ENCODE measurements at places on chromosomes 5 and 9. TPM values are rescaled to one million over a fixed set of nuclear protein-coding genes. Genes with fewer than 3 reads are reported as not detected.
A peak's percentile ranks its signal among the peaks of the same experiment; 100 is the strongest.

GRCh38 chr5:141783005-141783946 is 94.9 kb downstream of the PCDH1 start:
- DNase-seq, result no peak

GRCh38 chr5:148145916-148146315 is 22.4 kb upstream of the SPINK14 start:
- no peak for DNase-seq

DNA sequence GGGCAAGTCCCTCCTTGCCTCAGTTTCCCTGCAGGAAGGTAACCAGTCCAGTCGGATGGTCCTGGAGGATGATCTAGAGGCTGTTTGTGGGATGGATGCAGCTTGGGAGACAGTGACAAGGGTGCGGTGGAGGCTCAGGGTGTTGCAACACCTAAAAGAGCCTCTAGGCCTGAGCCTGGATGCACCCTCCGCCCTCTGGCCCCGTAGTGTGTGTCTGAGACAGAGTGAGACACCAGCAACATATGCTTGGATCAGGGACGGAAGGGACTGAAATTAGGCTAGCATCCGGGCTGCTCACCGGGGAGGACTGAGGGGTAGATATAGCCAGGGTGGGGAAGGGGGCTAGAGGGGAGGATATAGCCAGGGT is 1.1 kb downstream of the CRAT start:
- DNase-seq, result no peak

- DNase-seq, result no peak
Observed at GRCh38 chr9:17859228-17859627, 280.4 kb downstream of the SH3GL2 start.

DNA sequence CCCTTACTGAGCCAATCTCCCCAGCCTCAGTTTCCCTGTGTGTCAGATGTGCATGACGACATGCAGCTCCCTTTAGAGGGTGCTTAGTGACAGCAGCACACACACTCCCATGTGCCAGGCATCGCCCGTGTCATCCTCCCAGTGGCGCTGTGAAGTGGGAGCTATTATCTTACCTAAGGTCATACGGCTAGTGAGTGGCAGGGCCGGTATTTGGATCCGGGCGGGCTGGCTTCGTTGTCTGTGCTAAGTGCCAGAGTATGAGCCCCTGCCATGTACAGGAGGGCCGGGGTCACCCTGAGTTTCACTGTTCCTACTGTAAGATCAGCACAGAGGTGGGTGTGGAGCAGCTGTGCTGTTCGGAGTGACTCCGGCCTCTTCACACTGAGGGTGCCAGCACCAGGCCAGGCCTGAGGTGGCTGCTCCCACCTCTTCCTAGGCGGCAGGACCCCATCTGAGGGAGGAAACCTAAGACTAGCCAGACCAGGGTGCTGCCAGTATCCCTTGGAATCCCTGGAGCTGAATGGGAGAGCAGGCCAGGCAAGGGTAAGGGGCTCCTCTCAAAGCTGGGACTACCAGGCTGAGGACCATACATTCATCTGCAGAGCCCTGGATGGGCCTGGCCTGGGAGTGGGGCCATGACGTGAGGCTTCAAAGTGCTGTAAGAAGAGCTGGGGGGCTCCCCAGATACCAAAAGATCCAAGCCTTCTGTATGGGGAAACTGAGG is 22.5 kb downstream of the AQP7 start:
- DNase-seq, result no peak

- no peak for DNase-seq
Observed at GRCh38 chr9:119160551-119160950, 208.7 kb downstream of the BRINP1 start.

DNA sequence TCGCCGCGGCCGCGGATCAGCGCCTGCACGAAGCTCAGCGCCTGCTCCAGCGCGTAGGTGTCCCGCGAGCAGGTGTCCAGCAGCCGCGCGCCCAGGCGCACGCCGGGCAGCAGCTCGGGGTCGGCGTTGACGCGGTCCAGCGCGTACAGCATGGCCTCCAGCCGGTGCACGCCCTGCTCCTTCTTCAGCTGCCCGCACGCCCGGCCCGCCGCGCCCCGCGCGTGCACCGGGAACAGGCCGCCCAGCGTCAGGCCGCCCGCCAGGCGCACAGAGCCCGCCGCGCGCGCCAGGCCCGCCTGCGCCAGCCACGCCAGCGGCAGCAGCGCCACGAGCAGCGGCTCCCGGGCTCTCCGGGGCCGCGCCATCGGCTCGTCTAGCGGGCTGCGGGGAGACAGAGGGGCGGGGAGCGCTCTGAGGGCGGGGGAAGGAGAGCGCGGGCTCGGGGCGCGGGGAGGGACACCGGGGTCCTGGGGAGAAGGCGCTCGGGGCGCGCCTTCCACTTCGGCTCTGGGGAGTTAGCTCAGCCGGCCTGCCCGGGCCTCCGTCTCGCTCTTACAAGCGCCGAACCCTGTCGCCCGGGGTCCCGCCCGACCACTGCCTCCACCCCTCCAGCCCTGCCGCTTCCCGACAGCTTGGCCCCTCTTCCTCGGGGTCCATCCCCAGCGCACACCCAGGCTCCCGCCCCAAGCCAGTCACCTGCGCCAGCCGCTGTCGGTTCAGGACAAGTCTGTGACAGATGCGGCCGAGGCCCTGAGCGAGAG is at the start of gene GRM6:
Gene GRM6 (minus strand): TSS at position 741 of the 761 bp plus-strand sequence. CDS start 376 bp downstream, at position 365.
- no peak for DNase-seq

DNA sequence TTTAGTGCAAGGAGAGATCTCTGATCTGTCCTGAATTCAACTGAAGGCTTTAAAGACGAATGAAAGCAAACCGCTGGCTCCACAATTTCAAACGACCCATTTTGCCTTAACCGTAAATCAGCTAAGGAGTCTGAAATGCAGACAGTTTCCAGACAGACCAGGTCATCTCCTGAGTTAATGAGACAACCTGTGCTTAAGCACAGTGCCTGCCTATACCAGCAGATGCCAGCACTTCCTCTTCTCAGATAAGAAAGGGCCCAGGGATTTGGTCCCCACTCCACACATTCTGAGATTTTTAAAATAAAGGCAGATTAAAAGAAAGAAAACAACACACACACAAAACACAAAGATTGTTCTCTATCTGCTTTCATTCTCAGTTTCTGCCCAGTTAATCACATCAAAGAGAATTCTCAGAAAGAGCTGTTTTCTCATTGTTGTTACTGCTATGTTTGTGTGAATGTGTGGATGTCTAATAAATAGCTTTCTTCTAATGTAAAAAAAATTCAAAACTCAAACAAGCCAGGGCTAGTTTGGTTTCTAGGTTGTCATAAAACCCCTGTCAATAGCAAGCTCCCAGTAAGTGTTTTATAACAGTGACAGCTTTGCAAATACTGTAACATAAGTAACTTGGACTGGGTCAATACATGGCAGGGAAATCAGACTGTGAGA is 157.7 kb upstream of the SLC24A2 start:
- no peak for DNase-seq

- peak; percentile 22 for DNase-seq
Observed at GRCh38 chr9:120477534-120478001, 102.4 kb downstream of the CDK5RAP2 start.

DNA sequence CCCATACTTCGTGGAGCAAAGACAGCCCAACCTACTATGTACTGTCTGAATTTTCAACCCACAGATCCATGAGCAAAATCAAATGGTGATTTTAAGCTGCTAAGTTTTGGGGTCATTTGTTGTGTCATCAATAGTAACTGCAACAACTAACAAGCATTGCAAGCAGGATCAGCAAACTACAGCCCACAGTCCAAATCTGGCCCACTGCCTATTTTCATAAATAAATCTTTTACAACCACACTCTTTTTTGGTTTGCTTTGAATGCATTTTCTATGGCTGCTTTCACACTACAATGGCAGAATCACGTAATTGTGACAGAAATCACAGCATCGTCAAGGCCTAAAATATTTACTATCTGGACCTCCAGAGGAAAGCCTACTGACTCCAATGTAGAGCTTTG is 237.2 kb upstream of the TRIM32 start:
- no peak for DNase-seq

GRCh38 chr5:61625681-61626621 is 293.9 kb downstream of the ZSWIM6 start:
- DNase-seq, result peak; percentile 63

DNA sequence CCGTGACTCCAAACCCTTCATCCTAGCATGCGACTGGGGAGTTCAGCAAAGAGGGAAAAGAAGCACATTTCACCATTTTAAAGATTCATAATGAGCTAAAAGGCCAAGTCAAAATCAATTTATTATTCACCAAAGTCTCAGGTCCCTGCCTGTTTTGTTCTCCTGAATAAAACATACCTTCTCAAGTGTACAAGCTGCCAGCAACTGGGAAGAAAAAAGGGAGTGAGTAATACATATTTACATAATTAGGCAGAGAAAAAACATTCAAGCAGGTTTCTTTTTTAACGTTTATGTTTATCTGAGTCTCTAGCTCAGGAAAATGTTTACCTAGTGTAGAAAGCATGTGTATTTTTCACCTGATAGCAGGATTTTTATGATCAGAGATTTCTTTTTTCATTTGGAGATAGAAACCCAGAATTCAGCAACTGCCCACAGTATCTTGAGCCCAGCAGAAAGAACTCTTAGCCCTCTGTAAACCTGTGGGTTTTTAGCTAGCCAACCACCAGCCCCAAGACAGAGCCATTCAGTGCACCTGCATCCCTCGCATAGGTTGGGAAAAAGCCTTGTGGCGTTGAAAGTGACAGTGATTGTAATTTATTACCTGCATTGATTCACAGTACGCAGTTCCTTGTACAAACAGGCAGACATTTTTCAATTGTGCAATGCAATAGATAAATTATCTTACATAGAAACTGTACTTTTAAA is 117.9 kb upstream of the GRIA1 start:
- DNase-seq, result no peak

- DNase-seq, result no peak
Observed at GRCh38 chr9:16343249-16344237, 526.9 kb downstream of the BNC2 start.

DNA sequence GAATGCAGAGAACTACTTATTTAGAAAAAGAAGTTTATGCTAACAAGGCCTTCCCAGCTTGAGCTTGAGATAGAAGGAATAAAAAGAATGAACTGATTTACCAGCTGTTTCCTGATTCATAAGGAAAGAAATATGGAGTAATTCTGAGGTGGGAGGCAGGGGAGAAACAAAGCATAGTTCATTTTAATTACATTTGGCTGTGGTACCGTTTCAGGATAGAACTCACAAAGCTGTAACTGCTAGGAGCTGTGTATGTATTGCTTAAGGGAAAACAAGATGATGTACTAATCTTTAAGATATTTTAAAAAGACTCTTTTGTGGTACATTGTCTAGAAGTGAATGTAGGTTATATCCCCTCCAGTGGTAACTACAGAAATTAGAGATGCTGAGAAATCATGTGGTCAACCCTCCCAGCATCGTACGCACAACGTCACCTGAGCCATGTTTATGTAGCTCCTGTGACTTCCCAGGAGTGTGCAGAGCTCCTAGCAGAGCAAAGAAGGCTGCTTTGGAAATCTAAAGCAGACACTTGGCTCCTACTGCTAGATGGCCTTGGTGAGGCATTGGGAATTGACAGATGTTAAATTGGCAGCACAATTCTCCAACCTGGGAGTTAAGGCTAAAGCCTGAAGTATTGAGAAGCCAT is 208.3 kb upstream of the VLDLR start:
- no peak for DNase-seq

GRCh38 chr9:68530618-68531017 is 10.1 kb downstream of the TMEM252 start:
- DNase-seq, result no peak

- no peak for DNase-seq
Observed at GRCh38 chr5:112668911-112669310, 68.8 kb upstream of the APC start.

DNA sequence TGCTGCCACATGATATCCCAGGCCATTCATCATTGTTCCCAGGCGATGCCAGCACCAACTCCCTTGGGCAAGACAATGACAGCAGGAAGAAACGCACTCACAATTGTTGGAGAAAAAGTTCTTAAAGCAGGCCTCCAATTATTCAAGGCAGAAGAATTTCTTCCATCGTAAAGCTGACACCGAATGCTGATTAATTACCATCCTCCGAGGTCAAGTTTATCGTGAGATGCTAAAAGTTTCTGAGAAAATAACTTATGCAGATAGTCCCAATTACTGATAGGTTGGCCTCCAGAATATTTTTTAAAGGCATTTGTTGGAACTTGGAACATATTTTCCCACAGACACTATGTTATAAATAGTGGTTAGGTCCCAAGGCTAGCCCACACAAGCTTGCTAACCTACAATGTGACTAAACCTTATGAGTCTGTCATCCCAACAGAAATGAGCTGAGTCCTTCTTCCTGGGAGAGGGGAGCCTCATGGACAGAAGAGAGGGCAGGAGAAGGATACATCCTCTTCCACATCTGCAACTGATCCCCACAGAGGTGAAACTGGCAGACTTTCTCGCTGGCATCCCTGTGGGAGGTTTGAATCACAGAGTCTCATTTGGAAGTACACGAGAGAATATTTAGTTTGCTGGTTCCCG is 202.4 kb upstream of the TBC1D2 start:
- DNase-seq, result no peak

- no peak for DNase-seq
Observed at GRCh38 chr5:87195616-87196015, 72.1 kb upstream of the RASA1 start.

- no peak for DNase-seq
Observed at GRCh38 chr5:92874790-92875189, 706.2 kb downstream of the NR2F1-AS1 start.

GRCh38 chr9:92794426-92794825 is 29.8 kb upstream of the BICD2 start:
- DNase-seq, result no peak

GRCh38 chr9:100379862-100380261 is 27.1 kb upstream of the TEX10 start:
- no peak for DNase-seq

- DNase-seq, result no peak
Observed at GRCh38 chr9:131259916-131260597, 16.3 kb downstream of the FAM78A start.

DNA sequence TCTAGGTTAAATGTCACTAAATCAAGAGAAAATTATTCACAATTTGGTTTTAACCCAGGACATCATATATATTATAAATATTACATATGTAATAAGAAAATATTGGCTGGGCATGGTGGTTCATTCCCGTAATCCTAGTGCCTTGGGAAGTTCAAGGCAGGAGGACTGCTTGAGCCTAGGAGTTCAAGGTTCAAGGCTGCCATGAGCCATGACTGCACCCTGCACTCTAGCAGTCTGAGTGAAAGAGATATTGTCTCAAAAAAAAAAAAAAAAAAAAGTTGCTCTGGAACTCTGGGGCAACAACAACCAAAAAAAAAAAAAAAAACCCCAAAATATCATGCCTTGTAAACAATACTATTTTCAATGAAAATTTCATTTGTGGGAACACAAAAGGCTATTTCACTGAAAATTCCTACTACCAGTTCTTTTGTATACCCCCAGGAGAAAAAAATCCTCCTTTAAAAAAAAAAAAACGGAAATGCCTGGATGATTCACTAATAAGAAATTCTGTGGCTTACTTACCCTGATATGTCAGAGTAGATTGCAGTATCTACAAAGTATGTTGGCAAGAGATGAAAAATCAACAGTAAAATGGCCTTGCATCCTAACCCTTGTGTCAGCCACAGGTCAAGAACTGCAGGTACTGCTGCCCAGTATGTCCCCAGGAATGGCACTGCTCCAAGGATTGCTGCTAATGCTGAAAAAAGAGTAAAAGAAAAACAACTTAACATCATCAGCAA is 22.6 kb upstream of the CTNNAL1 start:
- DNase-seq, result no peak

GRCh38 chr5:140408750-140409241 is 7.2 kb downstream of the ANKHD1 start:
- no peak for DNase-seq

The RELL2 gene
- 7.3 TPM for total RNA-seq

The ANKRD34B gene
- 0.41 TPM for total RNA-seq

The PARP8 gene
- 48.5 TPM for total RNA-seq

The FOXD4L5 gene
- under 0.01 TPM for total RNA-seq

The FOXD4 gene
- 1.2 TPM for total RNA-seq

The KIF4B gene
- total RNA-seq, result 0.41 TPM

The LTC4S gene
- total RNA-seq, result 1.6 TPM

The PITX1 gene
- total RNA-seq, result not detected

All from frontal cortex (tissue), 4 donors.